ENCODE measurements at places on chromosomes 6 and 20.

GRCh38 chr20:50491168-50491567 is 19.0 kb upstream of the PTPN1 start:
- DNase-seq, result no peak

DNA sequence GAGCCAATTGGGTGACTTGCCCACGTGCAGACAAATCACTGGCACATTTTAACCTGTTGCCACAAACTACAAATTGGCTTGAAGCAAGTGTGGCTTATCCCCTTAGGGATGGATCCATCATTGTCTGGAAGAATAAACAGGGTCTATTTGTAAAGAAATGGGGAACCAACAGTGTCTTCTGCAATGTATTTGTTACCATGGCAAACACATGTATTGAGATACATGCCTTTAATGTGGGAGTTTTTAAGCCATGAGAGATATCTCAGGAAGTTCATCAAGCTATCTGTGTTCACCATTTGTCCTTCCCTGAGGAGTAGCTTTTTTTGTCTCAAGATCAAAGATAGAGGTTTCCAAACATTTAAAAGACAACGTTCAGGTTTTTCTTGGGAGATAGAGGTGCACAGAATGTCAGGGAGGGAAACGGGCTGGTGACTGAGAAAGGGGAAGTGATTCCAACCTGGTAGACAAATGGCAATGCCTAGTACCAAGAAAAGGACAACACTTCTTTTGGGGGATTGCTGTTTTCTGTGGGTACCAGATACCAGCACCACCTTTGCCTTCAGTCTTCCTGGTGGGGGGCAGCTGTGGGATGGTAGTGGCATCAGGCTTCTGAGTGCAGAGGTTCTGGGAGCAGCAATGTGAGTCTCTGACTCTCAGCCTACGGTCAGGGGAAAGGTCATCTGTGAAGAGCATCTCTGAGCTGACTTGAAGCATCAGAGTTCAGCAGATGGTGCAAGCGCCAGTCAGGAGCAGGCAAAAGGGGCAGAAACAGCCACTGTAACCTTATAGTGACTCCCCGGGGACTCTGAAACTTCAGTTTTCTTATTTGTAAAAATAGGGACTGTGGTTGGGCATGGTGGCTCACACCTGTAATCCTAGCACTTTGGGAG is 20.1 kb upstream of the BCAS1 start:
- DNase-seq, result no peak

GRCh38 chr6:111254004-111254778 is 166.9 kb downstream of the SLC16A10 start:
- DNase-seq, result no peak

- no peak for DNase-seq
Measured at GRCh38 chr6:16028966-16029365, 99.9 kb upstream of the MYLIP start.

- no peak for DNase-seq
Measured at GRCh38 chr6:139242457-139243240, 49.1 kb downstream of the TXLNB start.

- no peak for DNase-seq
Measured at GRCh38 chr6:73694711-73695411, 1.1 kb upstream of the CD109 start.

DNA sequence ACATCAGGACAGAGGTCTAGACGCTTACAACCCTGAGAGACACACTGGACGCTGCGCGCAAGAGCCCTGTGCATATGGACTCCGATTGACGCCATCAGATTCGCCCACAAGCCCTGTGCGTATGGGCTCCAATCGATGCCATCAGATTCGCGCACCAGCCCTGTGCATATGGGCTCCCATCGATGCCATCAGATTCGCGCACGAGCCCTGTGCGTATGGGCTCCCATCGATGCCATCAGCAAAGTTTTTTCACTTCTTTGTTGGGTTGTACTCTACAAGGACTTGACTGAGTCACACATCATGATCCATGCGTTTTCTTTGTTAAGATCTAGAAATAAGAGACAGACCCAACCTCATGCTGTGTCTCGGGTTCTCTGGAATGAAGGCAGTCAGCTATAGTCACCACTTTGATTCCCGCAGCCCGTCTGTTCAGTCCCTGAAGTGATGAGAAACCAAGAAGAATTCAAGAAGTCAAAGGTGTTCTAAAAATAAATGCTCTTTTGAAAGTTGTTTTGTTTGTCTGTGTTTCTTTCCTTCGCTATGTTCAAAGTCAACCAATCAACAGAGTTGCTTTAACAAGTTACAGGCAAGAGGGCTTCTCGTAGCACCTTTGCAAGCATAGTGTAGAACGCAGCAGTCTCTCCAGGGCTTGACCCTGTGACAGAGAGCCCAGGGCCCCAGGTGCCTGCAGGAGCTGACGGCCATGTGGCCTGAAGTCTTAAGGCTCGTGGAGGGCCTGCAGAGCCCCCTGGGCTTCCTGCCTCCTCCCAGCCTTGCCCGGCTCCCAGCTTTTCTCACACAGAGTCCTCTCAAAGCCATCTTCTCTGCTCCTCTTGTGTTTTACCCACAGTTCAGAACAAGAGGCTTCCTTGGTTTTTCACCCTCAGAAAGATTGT is 7.9 kb downstream of the RPS6KA2 start:
- no peak for DNase-seq

GRCh38 chr6:150301846-150302519 is 66.8 kb upstream of the IYD start:
- DNase-seq, result no peak

DNA sequence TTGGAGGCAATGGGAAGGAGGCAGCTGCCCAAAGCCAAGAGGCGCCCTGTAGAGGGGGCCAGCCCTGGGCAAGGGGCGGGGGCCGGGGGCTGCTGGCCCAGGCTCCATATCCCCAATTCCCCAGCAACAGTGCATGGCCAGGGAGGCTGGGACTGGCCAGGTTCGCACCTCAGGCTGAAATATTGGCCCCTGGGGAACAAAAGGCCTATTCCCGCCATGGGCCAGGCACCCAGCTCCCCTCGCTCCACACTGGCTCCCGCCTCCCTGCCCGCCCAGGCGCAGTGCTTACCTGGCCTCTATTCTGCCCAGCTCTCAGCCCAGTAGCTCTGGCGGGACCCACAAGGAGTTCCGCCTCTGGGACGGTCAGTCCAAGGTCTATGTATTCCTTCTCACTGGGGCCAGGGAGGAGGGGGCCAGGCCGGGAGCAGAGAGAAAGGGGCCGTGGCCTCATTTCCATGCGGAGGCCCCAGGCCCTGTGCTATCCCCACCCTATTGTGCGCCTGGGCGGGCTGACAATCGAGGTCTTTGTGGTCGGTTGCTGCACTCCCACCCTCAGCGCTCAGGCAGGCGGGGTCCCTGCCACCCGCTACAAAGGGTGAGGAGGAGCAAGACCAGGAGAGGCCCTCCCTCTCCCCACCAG is 42.3 kb downstream of the YTHDF1 start:
- DNase-seq, result no peak

DNA sequence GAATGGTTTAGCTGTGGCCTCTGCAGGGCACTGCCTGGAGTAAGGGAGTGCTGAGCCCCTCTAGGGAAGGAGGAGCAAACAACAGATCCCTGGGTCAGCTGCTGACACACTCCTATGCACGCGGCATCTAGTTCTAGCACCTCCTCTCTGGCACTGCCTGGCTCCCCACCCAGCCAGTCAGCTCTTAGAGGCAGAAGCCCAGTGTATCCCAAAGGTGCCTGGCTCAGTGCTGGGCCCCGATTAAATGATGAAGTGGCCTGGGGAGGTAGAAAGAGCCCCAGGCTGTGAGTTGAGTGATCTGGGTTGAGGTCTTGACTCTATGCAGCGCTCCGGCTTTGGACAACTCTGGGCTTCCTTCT is 7.6 kb upstream of the VEGFA start:
- DNase-seq, result no peak

DNA sequence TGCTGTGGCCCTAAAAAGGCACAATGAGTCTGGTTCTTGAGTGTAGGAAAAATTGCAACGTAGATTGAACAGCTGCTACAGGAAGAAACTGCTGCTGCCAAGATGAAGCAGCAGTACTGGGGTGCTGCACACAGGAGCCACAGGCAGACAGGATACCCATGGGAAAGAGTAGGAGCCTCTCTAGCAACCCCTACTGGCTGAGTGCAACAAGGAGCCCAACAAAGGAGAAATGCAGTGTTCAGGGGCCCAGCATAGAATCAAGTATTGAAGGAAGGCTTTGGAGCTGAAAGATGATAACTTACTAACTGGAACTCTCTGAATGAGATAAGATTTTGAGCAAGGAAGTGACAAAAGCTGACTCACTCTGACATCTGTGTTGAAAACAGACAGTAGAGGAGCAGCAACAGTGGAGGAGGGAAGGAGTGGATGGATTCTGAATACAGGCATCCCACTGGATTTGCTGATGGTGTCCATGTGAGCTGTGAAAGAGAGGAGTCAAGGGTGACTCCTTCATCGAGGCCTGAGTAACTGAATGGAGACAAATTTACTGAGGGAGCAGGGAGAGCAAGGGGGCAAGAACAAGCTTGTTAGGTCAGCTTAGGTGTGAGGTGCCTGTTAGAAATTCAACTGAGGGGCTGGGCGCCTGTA is 534.7 kb upstream of the JARID2 start:
- no peak for DNase-seq
